ENCODE measurements at places on chromosomes 16 and 17. TPM values are rescaled to one million over a fixed set of nuclear protein-coding genes. Genes with fewer than 3 reads are reported as not detected.
A peak's percentile ranks its signal among the peaks of the same experiment; 100 is the strongest.

DNA sequence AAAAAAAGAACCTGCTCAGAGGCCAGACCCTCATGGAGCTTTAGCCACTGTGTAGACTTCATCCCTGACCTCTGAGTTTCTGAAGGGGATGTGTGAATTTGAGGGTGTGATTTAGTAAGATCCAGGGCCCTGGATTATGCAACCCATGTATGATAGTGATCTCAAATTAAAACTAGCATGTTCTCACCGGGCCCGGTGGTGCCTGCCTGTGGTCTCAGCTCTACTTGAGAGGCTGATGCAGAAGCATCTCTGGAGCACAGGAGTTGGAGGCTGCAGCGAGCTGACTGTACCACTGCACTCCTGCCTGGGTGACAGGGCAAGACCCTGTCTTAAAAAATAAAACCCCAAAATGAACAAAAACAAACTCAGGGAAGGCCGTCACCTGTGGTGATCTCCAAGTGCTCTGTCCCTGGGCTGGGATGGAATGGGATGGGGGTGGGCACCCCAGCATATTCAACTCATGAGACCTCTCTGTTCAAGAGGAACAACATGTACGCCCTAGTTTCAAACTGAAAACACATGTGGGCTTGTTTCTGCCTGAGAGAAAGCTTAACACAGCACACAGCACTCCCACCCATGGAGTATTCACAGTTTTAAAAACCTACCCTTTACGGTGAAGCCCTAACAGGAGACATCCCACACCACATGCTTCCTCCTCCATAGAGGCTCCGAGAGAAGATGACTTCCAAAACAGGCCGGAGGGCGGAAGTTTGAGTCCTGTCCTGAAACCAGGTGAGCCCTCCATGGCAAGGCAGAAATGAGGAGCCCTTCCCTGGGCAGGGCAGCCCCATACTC is 30.1 kb downstream of the GNPTG start:
- no peak for DNase-seq

- no peak for DNase-seq
Measured at GRCh38 chr17:63398680-63399079, 47.4 kb downstream of the CYB561 start.

GRCh38 chr17:73359987-73360410 is 48.2 kb upstream of the CDC42EP4 start:
- peak; percentile 65 for DNase-seq

DNA sequence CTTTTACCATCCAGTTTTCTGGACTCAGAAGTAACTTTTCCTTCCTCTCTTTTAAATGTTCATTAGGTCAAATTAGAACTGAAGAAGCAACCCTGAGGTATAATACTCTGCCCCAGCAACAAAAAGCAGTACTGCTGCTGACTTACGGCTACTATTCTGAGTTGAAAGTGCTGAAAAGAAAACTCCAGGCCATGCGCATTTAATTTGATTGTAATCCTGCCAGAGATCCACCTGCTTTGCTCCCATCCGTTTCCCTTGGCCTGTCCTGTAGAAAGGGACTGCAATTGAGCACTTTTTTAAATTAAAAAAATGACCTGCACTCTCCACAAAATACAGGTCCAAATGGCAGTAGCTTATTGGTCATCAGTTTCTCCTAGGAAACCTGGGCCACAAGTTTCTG is 61.6 kb downstream of the PITPNC1 start:
- no peak for DNase-seq

DNA sequence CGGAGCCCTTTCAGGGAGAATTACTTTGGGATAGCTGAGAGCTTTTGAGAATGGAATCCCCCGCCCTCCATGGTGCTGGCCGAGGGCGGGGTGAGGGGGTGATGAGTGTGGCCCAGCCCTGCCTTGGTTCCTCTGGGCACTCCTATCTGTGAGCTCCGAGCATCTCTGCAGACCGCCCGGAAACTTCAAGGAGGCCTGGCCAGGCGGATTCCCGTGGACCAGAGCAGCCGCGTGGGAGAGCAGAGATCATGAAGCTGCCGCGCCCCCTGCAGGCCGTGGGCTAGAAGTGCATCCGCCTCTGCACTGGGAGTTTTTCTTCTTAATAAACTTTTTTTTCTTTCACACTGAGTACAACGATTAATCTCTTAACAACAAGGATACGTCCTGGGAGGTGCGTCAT is 392.9 kb upstream of the EEF2KMT start:
- DNase-seq = no peak

DNA sequence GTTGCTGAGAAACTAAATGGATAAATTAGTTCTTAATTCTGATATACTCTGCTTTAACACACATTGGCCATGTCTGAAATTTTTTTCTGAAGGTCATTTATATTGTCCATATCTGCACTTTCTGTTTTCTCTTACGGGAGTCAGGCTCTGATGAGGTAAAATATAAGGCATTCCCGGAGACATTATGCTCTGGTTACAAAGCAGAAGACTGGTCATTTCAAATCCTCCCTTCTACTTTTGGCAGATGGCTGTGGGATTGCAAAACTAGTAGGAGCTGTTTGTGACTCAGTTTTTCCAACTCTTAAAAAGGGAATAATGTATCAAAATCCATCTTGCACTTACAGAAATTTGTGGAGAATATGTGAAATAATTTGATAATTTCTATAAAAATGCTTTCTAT is 92.2 kb upstream of the CPHXL start:
- no peak for DNase-seq

GRCh38 chr16:10150906-10151305 is 31.3 kb downstream of the GRIN2A start:
- peak; percentile 39 for DNase-seq

DNA sequence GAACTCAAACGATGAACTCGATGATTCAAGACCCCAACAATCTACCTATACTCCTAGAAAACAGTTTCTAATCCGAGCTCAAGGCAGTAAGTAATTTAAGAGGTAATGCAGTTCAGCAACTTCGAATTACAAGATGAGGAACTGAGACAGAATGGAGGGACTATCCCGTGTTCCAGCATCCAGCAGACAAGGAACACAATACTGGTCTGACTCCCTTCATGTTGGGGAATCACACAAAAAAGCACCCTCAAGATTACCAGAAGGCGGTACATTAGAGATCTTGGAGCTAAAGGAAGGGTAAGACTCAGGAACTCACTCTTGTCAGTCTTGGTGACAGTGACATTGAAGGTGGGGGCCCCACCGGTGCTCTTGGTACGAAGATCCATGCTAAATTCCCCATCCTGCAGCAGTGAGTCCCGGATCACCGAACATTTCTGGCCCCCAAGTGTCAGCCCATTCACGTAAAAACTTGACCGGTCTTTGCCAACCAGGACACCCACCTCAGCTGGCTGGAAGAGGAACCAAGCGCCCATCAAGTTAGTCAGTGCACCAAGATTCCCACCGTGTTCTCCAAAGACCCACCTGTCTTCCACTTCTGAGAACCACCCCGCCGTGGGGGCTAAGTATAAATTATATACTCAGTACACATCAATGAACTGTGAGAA is 1.9 kb downstream of the PFN1 start:
- no peak for DNase-seq

DNA sequence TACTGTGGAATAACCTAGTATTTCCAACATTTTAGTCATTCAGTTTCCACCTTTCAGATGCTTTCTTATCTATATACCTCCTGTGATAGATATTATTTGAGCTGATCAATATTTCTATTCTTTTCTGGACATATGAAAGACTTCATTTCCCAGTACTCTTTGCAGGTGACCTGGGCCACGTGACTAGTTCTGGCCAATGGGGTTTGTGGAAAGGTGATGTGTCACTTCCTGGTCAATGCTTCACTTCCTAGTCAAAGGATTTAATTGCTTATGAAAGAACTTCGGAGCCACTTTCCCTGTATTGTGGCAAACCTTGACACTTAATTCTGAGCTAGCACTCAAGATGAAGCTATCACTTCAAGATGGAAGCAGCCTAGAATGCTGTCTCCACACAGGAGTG is 248.9 kb upstream of the FOXF1 start:
- DNase-seq = peak; percentile 6

DNA sequence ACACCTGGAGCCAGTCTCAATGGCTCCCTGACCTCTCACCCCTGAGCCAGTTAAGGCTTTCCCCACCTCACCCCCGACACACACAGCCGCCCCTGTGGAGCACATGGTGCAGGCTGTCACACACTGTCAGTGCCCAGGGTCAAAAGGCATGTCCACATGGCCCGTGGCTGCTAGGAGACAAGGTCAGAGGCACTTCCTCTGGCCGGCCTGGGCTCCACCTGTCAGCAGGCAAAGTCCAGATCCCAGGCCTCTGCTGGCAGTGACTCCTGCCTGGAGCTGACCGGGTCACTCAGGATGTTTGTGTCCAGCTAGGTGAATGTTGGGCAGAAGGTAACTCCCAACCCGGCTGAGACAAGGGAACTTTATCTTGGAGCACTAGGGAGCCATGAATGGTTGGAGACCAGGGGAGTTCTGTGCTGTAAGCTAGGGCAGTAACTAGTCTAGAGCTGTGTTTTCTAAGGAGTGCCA is 6.0 kb downstream of the SREBF1 start:
- no peak for DNase-seq

GRCh38 chr17:49821916-49822315 is 26.0 kb downstream of the TAC4 start:
- peak; percentile 9 for DNase-seq

- DNase-seq = peak; percentile 85
Measured at GRCh38 chr16:5903153-5903552, 805.6 kb upstream of the EEF2KMT start.

- DNase-seq = no peak
Measured at GRCh38 chr16:57791893-57792461, 10.3 kb downstream of the KIFC3 start.

The EVPL gene
- 1.0 TPM for total RNA-seq

The AURKB gene
- total RNA-seq = 22.1 TPM

The CA7 gene
- total RNA-seq = not detected

The FOXJ1 gene
- not detected for total RNA-seq

The ITGAX gene
- total RNA-seq = 0.21 TPM

The PDK2 gene
- 18.2 TPM for total RNA-seq

Data from mammary epithelial cell (primary cell).